T-cell (primary cell): ENCODE measurements at places on chromosomes 2 and 18.

DNA sequence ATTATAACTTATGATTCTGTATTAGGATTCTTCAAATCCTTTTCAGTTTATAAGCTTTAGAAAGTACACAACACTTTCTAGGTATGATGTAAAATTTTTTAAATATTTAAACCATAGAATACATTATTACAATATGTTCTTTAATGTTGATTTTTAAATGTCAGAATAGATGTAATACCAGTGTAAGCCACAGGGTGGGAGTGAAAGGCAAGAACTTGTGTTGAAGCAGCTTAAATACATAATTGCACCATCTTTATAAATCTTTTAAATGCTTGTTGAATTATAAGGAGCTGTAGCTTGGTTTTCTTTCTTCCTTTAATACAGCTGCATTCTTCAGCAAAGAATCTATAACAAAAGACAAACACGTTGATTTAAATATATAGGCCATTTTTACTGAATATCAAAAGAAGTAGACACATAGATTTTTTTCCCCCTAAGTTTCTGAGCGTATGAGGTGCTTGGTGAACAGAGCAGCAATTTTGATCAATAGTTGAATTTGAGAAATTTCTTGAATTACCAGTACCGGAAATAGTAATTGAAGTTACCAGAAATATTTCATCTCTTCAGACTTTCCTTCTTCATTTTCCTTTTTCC lies 63.0 kb downstream of the TANK start:
- DNase-seq = no peak

- DNase-seq = peak; percentile 56
Measured at GRCh38 chr2:234288974-234289455, 207.9 kb downstream of the ARL4C start.

DNA sequence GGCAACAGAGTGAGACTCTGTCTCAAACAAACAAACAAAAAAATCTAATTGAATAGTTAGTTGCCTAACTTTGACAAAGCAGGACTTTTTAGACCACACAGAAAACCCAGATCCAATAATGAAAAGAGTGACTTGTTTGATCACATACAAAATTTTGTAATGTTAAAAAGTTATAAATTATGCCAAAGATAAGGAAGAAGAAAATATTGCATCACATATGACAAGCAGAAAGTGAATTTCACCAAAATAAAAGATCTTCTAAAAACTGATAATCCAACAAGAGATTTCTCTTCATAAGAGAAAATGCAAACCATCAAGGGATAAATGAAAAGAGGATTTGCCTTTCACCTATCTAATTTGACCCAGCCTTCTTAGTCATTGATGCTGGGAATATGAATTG lies 2.8 kb upstream of the RMP24 start:
- no peak for DNase-seq

- no peak for DNase-seq
Measured at GRCh38 chr2:234478121-234478858, 18.6 kb downstream of the ARL4C start.

GRCh38 chr18:11464129-11464528 lies 145.3 kb upstream of the SLC35G4 start:
- no peak for DNase-seq

- DNase-seq = no peak
Measured at GRCh38 chr2:63737081-63737751, 104.5 kb upstream of the UGP2 start.

DNA sequence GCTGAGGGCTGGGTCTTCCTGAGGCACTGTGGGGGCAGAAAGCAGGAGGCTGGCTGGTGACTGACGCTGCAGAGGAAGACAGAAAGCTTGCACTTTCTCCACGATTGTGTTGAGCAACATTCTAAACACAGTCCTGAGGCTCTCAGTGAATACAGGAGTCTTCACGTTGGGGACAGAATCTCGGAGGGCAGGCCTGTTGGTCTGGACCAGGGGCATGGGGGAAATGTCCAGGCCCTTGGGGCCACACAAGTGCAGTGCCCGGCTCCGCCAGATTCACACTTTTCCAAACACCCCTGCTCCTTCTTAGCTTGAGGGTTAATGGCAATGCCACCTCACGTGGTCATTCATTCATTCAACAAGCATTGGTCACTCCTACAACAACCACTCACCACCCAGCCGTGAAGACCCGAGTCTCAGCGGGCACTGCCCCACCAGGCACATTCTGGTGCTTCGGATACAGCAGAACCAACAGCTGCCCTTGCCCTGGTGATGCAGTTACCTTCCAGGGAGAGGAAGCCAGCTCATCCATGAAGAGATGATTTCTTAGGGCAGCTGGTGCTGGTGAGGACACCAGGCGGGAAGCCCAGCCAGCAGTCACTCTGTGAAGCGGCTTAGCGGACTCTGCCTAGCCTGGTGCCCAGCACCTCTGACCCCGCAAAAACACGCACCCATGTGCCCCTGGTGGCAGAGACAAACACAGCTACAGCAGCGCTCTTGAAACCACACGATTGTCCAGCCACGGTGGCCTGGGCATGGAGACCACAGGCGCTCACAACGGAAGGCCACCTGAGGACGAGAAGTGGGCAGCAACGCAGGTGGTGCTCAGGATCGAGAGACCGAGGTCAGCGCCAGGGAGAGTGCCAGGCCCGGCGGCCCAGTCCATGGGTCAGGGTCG lies 10.9 kb upstream of the GPC1 start:
- DNase-seq = no peak

DNA sequence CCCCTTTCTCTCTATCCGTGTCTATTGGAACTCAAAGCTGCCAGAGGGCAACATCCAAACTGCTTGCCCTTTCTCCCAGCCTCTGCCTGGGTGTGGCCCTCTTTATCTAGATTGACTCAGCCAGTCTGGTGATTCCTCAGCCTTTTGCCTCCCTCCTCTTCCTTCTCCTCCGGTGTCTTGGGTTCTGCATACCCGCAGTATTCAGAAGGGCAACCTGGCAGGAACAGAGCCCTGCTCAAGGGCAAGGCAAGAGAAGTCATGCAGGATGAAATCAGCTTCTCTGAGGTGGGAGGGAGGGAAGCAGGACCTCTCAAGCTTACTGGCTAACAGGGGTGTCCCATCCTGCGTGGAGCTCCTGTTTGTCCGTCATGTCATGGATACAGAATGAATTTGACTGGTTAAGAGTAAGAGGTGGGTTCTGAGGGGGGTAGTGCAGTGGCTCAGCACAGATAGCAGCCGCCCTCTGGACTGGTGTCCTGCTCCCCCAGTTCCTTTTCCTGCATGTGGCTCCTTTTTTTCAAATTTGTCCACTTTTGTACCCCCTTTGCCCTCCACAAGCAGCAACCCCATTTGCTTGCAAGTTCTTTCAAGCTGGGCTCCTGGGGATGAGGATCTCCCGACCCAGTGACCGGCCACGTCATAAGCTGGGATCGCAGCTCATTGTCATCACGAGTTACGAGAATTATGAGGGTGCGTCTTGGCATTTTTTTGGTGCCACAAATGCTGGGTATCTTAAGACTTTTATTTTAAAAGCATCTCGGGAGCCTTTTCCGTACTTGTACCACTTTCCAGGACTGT lies 154.1 kb downstream of the FHOD3 start:
- DNase-seq = no peak

DNA sequence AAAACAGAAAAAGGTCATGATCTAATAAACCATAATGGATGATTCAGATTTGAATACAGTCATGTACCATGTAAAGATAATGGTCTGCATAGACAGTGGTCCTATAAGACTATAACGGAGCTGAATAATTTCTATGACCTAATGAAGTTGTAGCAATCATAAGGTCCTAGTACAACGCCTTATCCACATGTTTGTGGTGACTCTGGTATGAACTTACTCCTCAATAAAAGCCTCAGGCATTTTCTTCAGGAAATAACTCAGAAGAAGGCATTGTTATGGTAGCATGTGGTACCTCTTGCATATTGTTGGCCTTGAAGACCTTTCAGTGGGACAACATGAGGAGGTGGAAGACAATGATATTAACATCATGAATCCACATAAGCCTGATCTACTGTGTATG lies 883.3 kb downstream of the CNTNAP5 start:
- no peak for DNase-seq

DNA sequence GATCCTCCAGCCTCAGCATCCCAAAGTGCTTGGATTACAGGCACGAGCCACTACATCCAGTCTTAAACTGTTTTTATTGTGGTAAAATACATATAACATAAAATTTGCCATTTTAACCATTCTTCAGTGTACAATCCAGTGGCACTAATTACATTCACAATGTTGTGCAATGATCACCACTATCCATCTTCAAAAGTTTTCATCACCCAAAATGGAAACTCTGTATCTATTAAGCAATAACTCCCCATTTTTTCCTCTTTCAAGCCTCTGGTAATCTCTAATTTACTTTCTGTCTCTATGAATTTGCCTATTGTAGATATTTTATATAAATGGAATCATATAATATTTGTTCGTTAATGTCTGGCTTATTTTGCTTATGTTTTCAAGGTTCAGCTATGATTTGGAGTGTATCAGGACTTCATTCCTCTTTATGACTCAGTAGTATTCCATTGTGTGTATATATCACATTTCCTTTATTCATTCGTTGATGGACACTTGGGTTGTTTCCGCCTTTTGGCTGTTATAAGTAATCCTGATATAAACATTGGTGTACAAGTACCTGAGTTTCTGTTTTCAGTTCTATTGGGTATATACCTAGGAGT lies 71.8 kb downstream of the GFPT1 start:
- DNase-seq = no peak

GRCh38 chr18:55838319-55838718 lies 250.3 kb upstream of the TCF4 start:
- no peak for DNase-seq

- DNase-seq = no peak
Measured at GRCh38 chr2:231480781-231481180, 16.5 kb upstream of the NCL start.

DNA sequence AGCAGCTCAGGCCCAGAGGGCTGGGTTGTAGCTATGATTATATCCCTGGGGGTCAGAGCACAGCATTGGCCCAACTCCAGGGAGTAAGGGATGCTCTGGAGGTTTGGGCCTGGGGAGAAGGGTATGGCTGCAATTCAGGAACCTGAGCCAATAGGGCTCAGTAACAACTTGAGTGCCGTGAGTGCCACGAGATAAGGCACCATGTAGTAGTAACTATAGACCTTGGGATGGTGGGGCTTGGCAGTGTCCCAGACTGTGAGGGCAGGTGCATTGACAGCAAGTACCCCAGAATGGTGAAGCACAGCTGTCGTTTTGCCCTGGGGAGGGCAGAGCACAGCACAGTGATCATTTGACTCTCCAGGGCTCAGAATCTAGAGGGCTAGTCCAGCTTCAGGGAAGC lies 45.1 kb upstream of the ZNF396 start:
- no peak for DNase-seq

- no peak for DNase-seq
Measured at GRCh38 chr2:83615511-83615910, 843.6 kb downstream of the SUCLG1 start.

DNA sequence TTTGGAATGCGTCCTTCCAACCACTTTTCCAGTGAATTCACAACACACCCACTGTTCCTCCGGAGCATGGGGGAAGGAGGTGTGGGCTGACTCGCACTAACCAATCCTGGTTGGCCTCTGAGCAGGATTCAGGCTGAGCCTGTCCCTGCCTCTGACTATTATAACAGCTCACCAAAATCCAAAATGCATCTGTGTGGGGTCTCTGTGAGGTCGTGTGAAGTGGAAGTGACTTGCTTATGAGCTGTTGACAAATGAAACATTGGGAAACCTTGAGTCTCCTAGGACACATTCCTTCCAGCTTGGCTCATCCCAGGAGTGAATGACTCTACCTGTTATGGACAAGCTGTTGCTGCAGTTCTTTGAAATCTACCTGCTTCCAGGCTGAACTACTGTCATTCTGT lies 1.5 kb downstream of the CIDEA start:
- DNase-seq = no peak

- no peak for DNase-seq
Measured at GRCh38 chr2:201072201-201072530, 365 bp downstream of the NDUFB3 start.
